ENCODE measurements at places on chromosomes 1 and 21.

DNA sequence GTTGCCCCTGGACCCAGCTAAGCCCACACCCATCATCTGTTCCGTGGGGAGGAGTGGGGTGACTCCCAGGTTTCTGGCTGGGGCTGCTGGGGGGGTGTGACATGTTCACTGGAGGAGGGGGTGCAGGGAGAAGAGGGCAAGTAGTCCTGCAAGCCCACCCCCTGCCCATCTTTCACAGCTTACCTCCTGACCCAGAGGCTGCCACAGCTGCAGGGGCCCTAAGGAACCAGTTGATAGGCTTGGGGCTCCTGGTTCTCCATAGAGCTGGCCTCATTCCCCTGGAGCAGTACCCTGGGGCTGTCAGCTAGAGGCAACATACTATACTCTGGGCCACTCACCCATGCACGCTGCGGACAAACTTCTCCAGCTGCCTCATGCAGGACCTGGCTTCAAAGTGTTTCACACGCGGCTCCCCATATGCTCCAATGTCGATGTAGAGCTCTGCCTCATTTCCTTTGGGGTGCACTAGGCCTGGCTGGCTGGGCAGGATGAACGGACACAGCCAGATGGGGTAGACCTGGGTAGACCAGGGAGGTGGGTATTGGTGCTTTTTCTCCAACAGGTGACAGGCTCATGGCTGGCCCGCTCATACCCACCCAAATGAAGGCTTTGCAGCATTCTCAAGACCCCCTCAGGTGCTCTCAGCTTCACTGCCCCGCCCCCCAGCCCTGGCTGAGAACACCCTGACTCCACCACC lies 33.8 kb downstream of the DHCR24 start:
- H3K27me3 ChIP-seq, result no peaks in the 10 kb centered on the region
- H3K36me3 ChIP-seq, result peaks cover 18% of the 10 kb centered on the region
- H3K4me3 ChIP-seq, result no peak overlapping the region

- H3K27me3 ChIP-seq, result no peaks in the 10 kb centered on the region
- peaks cover 8% of the 10 kb centered on the region for H3K4me1 ChIP-seq
- DNase-seq, result no peak
- no peak overlapping the region for H3K27ac ChIP-seq
These were observed 42.8 kb downstream of the HS2ST1 start for GRCh38 chr1:86957221-86957620.

GRCh38 chr1:22857661-22858060 lies 115.0 kb downstream of the LACTBL1 start:
- H3K36me3 ChIP-seq, result no peaks in the 10 kb centered on the region
- no peak for DNase-seq
- H3K27me3 ChIP-seq, result no peaks in the 10 kb centered on the region

GRCh38 chr1:1989102-1989542 lies 14.5 kb downstream of the CFAP74 start:
- peaks cover 13% of the 10 kb centered on the region for H3K27me3 ChIP-seq
- H3K27ac ChIP-seq, result no peak overlapping the region
- H3K36me3 ChIP-seq, result no peaks in the 10 kb centered on the region
- no peaks in the 10 kb centered on the region for H3K4me1 ChIP-seq

- H3K27me3 ChIP-seq, result peaks cover 37% of the 10 kb centered on the region
- H3K36me3 ChIP-seq, result no peaks in the 10 kb centered on the region
- no peak overlapping the region for H3K4me3 ChIP-seq
These were observed 55.3 kb downstream of the NDUFS5 start for GRCh38 chr1:39081271-39082009.

- no peak overlapping the region for H3K27ac ChIP-seq
- no peak overlapping the region for H3K4me3 ChIP-seq
- no peak for DNase-seq
- H3K27me3 ChIP-seq, result no peaks in the 10 kb centered on the region
These were observed 233.9 kb upstream of the NEGR1 start for GRCh38 chr1:72516264-72516663.

DNA sequence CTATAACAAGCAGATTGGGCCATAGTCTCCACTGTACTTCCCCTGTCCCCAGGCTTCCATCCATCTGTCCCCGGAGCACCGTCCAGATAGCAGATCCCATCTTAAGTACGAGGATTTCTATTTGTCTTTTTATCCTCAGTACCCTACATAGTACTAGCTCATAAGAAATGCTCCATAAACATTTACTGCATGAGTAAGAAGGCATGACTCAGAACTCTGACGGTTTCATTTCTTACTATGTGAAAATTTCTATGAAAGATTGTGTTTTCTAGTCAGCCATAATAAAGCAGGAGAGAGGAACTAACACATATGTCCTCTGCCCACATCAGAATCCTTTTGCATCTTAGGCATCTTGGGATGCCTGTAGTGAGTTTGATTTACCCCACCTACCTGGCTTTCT lies 49.5 kb downstream of the CHD1L start:
- no peak overlapping the region for H3K27ac ChIP-seq
- peaks cover 97% of the 10 kb centered on the region for H3K36me3 ChIP-seq
- H3K27me3 ChIP-seq, result no peaks in the 10 kb centered on the region
